ENCODE measurements at places on chromosomes 16 and 17.

DNA sequence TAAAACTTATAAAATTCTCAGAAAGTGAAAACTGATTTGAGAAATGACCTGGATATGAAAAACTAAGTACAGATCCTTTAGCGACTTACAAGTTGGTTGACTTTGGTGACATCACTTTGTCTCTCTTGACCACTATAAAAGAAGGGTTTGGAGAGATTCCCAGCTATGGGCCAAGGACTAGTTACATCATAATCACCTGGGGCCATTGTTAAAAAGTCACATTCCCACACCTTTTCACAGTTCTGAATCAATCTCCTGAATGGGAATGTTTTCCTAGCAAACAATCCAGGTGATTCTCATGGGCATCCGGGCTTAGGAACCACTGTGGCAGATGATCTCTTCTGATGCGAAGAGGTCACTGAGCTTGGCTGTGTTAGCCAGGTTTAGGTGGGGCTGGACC lies 620 bp upstream of the VWA3A start:
- H3K27me3 ChIP-seq = peaks cover 10% of the 10 kb centered on the region
- no peaks in the 10 kb centered on the region for H3K36me3 ChIP-seq
- DNase-seq = no peak
- H3K4me3 ChIP-seq = no peak overlapping the region

GRCh38 chr16:64880994-64881393 lies 240.9 kb downstream of the CDH11 start:
- no peaks in the 10 kb centered on the region for H3K27me3 ChIP-seq
- H3K4me3 ChIP-seq = no peak overlapping the region
- no peaks in the 10 kb centered on the region for H3K4me1 ChIP-seq
- no peak overlapping the region for H3K27ac ChIP-seq

GRCh38 chr17:57988301-57989250 lies 522 bp upstream of the VEZF1 start:
- H3K4me1 ChIP-seq = peaks cover 67% of the 10 kb centered on the region
- H3K4me3 ChIP-seq = peak overlapping the region; percentile 89
- no peaks in the 10 kb centered on the region for H3K27me3 ChIP-seq
- H3K27ac ChIP-seq = peak overlapping the region; percentile 93

DNA sequence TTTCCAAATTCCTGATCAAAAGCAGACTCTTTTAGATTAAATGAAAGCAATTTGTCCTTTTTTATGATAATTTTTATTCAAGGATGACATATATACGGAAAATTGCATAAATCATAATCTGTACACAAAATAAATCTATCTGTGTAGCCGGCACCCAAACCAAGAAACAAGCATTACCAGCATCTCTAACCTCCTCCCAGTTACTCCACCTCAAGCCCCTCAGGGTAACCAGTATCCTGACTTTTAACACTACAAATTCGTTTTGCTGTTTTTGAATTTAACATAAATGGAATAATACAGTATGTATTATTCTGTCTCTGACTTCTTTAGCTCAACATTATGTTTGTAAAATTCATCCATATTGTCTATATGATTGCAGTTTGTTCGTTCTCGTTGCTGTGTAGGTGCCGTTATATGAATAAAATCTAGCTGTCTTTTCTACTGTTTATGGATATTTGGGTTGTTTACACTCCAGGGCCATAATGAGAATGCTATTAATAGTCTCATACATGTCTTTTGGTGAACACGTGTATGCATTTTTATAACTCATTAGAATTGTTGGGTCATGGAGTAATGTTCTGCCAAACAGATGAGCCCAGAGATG lies 1.0 kb downstream of the TEKT1 start:
- H3K4me3 ChIP-seq = no peak overlapping the region
- H3K27ac ChIP-seq = no peak overlapping the region

DNA sequence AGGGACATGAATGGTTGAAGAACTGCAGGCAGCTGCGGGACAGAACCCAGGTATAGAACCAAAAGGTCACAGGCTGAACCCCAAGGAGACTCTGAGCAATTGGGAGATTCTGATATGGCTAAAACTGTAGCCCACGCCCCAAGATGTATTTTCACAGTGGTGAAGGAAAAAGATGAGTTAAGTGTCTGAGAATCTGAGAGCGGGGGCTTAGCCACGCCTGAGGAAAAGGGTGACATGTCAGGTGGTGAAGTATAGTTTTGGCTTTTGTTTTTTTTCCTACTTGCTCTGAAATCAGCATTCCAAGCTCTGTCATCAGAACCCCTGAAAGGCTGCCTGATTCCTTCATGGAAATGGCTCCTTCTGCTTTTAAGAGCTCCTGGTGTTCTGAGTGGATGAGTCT lies 73.3 kb downstream of the AKAP1 start:
- no peaks in the 10 kb centered on the region for H3K4me1 ChIP-seq
- H3K4me3 ChIP-seq = no peak overlapping the region
- H3K36me3 ChIP-seq = no peaks in the 10 kb centered on the region
- peaks cover 2% of the 10 kb centered on the region for H3K27me3 ChIP-seq
- H3K27ac ChIP-seq = no peak overlapping the region
- DNase-seq = no peak

- no peak overlapping the region for H3K27ac ChIP-seq
- H3K36me3 ChIP-seq = no peaks in the 10 kb centered on the region
- no peak for DNase-seq
- H3K4me1 ChIP-seq = no peaks in the 10 kb centered on the region
- no peak overlapping the region for H3K4me3 ChIP-seq
These were observed 13.4 kb downstream of the USP43 start for GRCh38 chr17:9658593-9659211.

- H3K27me3 ChIP-seq = peaks cover 2% of the 10 kb centered on the region
- H3K36me3 ChIP-seq = no peaks in the 10 kb centered on the region
- no peak overlapping the region for H3K4me3 ChIP-seq
- no peak overlapping the region for H3K27ac ChIP-seq
- peaks cover under 1% of the 10 kb centered on the region for H3K4me1 ChIP-seq
- no peak for DNase-seq
These were observed 81.1 kb upstream of the LHX1 start for GRCh38 chr17:36856222-36856621.

GRCh38 chr17:18262111-18262510 lies 1.6 kb downstream of the MIEF2 start:
- H3K36me3 ChIP-seq = peaks cover 3% of the 10 kb centered on the region
- H3K4me3 ChIP-seq = peak overlapping the region; percentile 76
- no peaks in the 10 kb centered on the region for H3K27me3 ChIP-seq
- no peak for DNase-seq
- H3K4me1 ChIP-seq = peaks cover 31% of the 10 kb centered on the region

- peaks cover 4% of the 10 kb centered on the region for H3K36me3 ChIP-seq
- H3K27ac ChIP-seq = no peak overlapping the region
- no peak for DNase-seq
These were observed 56.2 kb downstream of the PGS1 start for GRCh38 chr17:78434455-78435329.

- no peaks in the 10 kb centered on the region for H3K4me1 ChIP-seq
- no peak overlapping the region for H3K4me3 ChIP-seq
- no peak overlapping the region for H3K27ac ChIP-seq
- no peaks in the 10 kb centered on the region for H3K27me3 ChIP-seq
- peaks cover 30% of the 10 kb centered on the region for H3K36me3 ChIP-seq
These were observed 43.7 kb downstream of the RND2 start for GRCh38 chr17:43068570-43069367.

DNA sequence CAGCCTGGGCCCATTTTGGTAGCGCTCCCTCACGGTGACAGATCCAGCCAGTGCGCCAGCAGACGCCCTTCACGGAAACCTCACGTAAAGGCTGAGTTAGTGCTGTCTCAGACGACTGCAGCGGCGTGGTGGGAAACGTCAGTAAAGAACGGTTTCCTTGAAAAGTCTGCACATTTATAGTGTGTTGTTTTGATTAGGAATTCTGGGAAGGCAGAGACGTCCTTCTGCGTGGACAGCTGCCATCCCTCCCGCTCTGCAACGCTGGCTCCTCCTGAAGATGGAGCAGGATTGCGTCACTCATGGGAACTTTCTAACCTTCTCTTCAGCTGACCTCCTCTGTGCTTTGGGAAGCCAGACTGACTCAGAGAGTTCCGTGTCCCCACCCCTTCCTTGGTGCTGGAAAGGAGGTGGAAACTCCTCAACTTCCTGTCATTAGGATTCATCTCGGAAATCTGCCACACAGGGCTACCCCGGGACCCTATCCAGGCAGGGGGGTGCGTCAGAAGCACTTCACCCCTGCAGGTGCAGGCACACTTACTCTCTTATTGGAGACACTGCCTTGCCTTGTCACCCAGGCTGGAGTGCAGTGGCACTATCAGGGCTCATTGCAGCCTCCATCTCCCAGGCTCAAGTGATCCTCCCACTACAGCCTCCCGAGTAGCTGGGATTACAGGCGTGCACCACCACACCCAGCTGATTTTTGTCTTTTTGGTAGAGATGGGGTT lies 24.3 kb upstream of the CRISPLD2 start:
- no peaks in the 10 kb centered on the region for H3K27me3 ChIP-seq
- no peaks in the 10 kb centered on the region for H3K36me3 ChIP-seq
- no peaks in the 10 kb centered on the region for H3K4me1 ChIP-seq
- DNase-seq = no peak
- H3K4me3 ChIP-seq = no peak overlapping the region
- H3K27ac ChIP-seq = no peak overlapping the region

GRCh38 chr17:75571197-75571884 lies 16.3 kb upstream of the MYO15B start:
- peaks cover 6% of the 10 kb centered on the region for H3K4me1 ChIP-seq
- DNase-seq = peak; percentile 48
- H3K27ac ChIP-seq = peak overlapping the region; percentile 86

DNA sequence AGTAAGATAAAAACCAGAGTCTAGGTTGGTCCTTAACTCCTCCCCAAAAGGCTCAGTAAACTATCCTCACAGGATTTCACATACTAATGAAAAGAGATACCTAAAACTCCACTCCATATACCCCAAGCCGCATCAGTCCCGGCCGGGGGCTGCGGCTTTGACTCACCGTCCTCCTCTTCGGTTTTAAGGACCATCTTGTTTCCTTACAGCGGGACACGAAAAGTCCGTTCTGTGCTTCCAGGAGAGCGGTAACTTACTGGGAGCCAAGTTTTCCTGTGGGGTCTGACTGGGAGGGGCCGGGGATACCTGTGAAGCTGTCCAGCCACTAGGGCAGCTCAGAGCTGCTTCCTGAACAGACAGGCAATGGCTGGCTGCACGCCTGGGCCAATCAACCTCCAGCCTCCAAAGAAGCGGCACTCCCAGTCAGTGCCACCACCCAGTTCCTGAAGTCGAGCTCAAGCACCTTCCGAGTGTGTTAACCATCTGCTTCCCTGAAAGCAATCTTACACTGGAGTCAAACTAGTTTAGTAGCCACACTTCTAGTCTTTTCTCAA lies 45.5 kb downstream of the CYTH1 start:
- H3K27me3 ChIP-seq = no peaks in the 10 kb centered on the region
- DNase-seq = peak; percentile 79
- peaks cover 54% of the 10 kb centered on the region for H3K36me3 ChIP-seq
- H3K27ac ChIP-seq = peak overlapping the region; percentile 89
- peak overlapping the region; percentile 84 for H3K4me3 ChIP-seq

- no peaks in the 10 kb centered on the region for H3K4me1 ChIP-seq
- H3K27ac ChIP-seq = no peak overlapping the region
- peaks cover 19% of the 10 kb centered on the region for H3K27me3 ChIP-seq
These were observed 10.5 kb upstream of the SALL1 start for GRCh38 chr16:51161440-51162195.

DNA sequence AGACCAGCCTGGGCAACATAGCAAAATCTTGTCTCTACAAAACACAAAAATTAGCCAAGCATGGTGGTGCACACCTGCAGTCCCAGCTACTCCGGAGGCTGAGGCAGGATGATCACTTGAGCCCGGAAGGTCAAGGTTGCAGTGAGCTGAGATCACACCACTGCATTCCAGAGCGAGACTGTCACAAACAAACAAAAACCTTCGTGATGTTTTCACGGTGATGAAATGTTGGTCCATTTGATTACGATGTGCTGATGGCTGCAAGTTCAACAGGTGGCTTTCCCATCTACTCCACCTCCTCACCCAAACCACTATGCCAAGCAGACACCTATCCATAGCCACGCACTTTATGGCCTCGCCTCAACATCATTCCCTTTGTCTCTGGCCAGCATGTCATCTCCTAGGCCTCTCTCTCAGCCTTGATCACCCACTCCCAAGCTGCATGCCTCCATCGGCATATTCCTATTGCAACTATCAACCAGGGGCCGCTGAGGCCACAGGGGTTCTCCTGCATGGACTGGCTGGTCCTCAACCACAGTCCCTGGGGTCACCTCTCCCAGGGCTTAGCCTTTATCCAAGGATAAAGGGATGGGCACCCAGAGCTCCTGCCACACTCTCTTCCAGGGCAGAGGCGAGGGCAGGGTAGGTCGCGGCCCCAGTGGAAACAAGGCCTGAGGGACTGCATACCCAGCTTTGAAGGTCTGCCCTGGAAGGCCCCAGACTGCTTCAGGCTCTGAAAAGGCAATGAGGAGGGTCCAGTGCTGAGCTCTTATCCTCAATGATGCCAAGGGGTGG lies 17.1 kb upstream of the ALOX15B start:
- no peaks in the 10 kb centered on the region for H3K36me3 ChIP-seq
- H3K27me3 ChIP-seq = peaks cover 22% of the 10 kb centered on the region
- peaks cover 2% of the 10 kb centered on the region for H3K4me1 ChIP-seq
- no peak overlapping the region for H3K27ac ChIP-seq

DNA sequence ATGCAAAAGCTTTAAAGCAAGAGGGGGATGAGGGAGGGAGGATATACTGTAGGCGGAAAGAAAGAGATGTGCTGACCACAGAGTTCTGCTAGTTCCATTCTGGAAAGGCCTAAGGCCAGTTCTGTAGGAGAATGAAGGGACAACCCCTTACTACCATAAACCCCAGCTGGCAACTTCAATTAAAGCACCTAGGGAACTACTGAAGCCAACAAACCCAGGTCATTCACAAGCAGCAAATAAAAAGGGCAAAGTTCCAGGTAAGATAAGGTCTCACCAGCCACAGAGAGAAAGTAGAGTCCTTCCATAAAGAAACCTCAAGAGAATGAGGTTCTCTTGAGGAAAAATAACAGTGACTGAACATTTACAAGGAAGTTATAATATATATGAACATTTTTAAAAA lies 12.8 kb downstream of the TERF2 start:
- H3K4me3 ChIP-seq = no peak overlapping the region
- peaks cover 41% of the 10 kb centered on the region for H3K36me3 ChIP-seq
- DNase-seq = no peak
- H3K4me1 ChIP-seq = peaks cover 12% of the 10 kb centered on the region
- H3K27me3 ChIP-seq = no peaks in the 10 kb centered on the region
- no peak overlapping the region for H3K27ac ChIP-seq

- no peaks in the 10 kb centered on the region for H3K36me3 ChIP-seq
- H3K27me3 ChIP-seq = peaks cover 2% of the 10 kb centered on the region
- DNase-seq = no peak
- H3K4me3 ChIP-seq = no peak overlapping the region
- H3K27ac ChIP-seq = no peak overlapping the region
- H3K4me1 ChIP-seq = peaks cover 12% of the 10 kb centered on the region
These were observed 10.6 kb downstream of the CDH16 start for GRCh38 chr16:66908116-66908515.
